ENCODE measurements at places on chromosomes 3 and 15. TPM values are rescaled to one million over a fixed set of nuclear protein-coding genes. Genes with fewer than 3 reads are reported as not detected.

DNA sequence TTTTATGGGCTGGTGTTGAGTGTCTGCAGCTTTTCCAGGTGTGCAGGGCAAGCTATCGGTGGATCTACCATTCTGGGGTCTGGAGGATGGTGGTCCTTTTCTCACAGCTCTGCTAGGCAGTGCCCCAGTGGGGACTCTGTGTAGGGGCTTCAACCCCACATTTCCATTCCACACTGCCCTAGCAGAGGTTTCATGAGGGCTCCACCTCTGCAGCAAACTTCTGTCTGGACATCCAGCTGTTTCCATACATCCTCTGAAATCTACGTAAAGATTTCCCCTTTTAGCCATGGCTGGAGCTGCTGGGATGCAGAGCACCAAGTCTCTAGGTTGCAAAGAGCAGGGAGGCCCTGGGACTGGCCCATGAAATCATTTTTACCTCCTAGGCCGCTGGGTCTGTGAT, 11.6 kb downstream of the RFX7 start:
- DNase-seq: no peak
- no peak overlapping the region for H3K4me3 ChIP-seq
- H3K4me1 ChIP-seq: no peaks in the 10 kb centered on the region

DNA sequence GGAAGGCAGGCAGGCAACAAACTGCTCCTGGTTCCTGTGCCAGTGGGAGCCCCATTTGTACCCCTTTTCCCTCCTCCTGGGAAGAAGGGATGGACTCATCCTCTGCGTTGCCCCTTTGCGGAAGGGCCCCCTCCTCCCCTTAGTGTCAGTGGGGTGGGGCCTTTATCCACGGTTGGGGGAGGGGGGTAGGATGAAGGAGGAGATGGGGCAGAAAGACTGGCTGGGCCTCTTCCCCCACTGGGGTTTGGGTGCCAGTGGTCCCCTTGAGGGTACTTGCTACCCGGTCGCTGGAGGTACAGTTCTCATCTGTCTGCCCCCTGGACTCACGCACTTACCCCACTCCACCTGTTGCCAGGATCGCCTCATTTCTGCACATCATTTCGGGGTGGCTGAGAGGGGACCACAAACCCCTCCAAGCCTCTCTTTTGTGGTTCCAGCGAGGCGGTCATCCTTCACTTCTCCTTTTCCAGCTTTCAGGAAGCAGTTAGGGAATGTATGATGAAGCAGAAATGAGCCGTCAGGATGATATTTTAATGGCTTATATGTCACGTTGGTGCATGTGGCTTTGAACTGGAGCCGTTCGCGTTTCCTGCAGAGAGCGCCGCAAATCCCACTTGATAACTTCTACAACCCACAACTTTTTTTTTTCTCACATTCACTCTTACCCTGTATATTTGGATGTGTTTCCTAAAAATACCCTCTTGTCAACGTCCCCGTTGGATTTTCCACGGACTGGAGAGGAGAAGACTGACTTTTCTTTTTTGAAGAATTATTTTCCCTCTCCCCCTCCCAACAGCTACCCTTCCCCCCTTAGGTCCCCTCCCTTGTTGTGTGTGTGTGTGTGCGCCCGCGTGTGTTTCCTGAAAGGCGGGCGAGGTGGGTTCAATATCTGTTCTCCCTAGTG, at the start of gene ZIC4:
TSS of gene ZIC4 (minus strand) at position 516 of the 904 bp plus-strand sequence. CDS start 3,746 bp downstream, outside the sequence.
- peaks cover 25% of the 10 kb centered on the region for H3K4me1 ChIP-seq
- no peak within 1 kb of the TSS for H3K27ac ChIP-seq
- DNase-seq: peak; percentile 57
- H3K36me3 ChIP-seq: no peaks in the 10 kb centered on the region
- H3K4me3 ChIP-seq: peak within 1 kb of the TSS; percentile 30

GATM gene
- total RNA-seq: 34.2 TPM

DNA sequence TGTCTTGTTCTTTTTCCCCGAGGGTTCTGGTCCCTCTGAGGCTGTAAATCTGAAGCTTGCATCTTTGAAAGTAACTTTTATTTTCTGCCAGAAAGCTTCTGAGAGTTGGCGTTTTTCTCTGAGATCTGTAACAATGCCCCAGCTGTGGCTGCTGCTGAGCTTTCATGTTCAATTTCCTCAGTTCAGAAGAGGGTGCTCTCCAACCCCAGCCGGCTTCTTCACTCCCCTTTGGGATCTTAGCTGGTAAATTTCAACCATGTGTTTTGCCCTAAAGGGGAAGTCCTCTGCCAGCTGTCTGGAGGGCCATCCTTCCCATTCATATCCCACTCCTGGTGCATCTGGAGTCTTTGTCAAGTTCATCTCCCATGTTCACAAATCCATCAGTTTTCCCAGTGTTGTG, 18.3 kb upstream of the CFAP100 start:
- peaks cover 25% of the 10 kb centered on the region for H3K4me1 ChIP-seq
- H3K36me3 ChIP-seq: no peaks in the 10 kb centered on the region
- H3K27me3 ChIP-seq: peaks cover 10% of the 10 kb centered on the region
- no peak overlapping the region for H3K4me3 ChIP-seq
- no peak overlapping the region for H3K27ac ChIP-seq

DNA sequence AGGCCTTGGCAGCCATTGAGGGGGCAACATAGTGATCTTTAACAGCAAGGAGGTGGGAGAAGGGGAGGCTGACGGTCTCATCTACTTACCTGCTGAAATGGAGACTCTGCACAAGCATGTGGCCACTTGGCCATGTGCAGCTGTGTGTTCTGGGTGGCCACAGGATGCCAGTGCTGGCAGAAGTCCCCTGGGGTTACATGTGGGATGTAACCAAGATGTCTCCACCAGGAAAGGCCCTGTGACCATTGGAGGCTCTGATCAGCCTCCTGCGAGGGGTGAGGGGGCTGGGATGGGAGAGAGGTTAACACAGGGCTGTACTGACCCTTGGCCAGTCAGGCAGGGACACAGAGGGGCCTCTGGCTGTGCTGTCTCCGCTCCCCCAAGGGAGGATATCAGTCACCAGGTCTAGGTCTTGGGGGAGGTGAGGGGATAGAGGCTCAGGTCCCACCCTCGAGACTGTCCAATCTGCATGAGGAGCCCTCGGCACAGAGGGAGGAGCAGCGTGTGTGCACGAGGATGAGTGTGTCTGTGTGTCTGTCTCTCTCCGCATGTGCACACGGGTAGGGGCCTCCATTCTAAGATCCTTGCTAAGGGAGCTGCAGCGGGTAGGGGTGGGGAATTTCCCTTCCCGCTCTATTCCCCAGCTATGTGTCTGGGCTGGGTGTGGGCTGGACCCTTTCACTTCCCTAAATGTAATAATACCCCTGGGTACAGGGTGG, 19.5 kb downstream of the PRKCD start:
- H3K27ac ChIP-seq: no peak overlapping the region
- no peak overlapping the region for H3K4me3 ChIP-seq
- peaks cover 69% of the 10 kb centered on the region for H3K36me3 ChIP-seq
- no peaks in the 10 kb centered on the region for H3K27me3 ChIP-seq
- no peak for DNase-seq
- peaks cover 10% of the 10 kb centered on the region for H3K4me1 ChIP-seq

GRCh38 chr15:67013696-67014095, 51.7 kb upstream of the SMAD3 start:
- peaks cover 6% of the 10 kb centered on the region for H3K4me1 ChIP-seq
- H3K27me3 ChIP-seq: no peaks in the 10 kb centered on the region
- no peak overlapping the region for H3K27ac ChIP-seq
- no peak overlapping the region for H3K4me3 ChIP-seq
- no peaks in the 10 kb centered on the region for H3K36me3 ChIP-seq

GRCh38 chr15:58931987-58932588, 1.4 kb downstream of the SLTM start:
- no peak for DNase-seq
- H3K4me1 ChIP-seq: peaks cover 47% of the 10 kb centered on the region
- peaks cover 22% of the 10 kb centered on the region for H3K36me3 ChIP-seq
- H3K4me3 ChIP-seq: peak overlapping the region; percentile 81
- H3K27ac ChIP-seq: peak overlapping the region; percentile 99

DNA sequence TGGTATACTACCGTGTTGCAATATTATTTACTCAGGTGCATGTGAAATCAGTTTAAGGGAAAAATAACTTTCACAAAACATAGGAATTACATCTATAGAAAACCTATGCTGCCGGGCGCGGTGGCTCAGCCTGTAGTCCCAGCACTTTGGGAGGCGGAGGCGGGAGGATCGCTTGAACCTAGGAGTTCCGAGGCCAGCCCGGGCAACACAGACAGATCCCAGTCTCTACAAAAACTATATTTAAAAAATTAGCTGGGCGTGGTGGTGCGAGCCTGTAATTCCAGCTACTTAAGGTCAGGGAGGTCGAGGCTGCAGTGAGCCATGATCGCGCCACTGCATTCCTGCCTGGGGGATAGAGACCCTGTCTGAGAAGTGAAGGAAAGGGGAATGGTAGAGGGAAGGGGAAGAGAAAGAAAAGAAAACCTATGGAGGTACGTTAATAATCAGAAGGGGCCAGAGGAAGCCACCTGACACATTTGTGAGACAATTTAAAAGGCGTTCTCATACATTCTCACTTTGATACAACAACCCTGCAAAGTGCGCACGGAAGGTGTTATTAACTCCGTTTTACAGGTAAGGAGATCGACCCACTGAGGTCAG, 456 bp upstream of the TMEM62 start:
- H3K27ac ChIP-seq: peak overlapping the region; percentile 93
- H3K4me1 ChIP-seq: peaks cover 20% of the 10 kb centered on the region
- DNase-seq: no peak
- H3K27me3 ChIP-seq: no peaks in the 10 kb centered on the region

DNA sequence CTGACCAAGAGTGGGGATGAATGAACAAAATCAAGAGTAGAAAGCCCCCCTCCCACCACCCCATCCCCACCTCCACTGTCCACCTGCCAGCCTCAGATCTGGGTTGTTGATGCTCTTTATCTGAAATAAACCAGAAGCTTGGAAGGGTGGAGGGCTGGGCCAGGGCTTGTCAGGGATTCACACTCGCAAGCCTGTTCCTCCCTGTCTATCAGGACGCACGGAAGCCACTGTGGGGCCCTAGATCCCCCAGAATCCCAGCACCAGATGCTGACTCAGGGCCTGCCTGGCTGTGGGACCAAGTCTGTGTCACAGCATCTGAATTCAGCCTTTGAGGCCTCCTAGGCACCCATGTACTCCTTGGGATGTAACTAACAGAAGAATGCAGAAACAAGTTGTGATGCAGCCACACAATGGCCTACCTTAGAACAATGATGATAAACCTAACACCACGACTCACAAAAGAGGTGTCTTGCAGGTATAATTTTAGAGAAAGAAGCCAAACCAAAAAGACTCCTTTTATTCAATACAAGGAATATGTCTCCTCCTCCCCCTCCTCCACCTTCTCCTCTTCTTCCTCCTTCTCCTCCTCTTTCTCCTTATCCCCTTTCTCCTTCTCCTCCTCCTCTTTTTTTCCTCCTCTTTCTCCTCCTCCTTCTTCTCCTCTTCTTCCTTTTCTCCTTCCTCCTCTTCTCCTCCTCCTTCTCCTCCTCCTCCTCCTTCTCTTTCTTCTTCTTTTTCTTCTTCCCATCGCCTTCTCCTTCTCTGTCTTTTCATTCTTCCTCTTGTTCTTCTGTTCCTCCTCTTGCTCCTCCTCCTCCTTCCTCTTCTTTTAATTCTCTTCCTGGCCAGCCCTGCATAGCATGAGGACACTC, 234.7 kb downstream of the PLCL2 start:
- H3K27ac ChIP-seq: no peak overlapping the region
- H3K36me3 ChIP-seq: no peaks in the 10 kb centered on the region
- no peaks in the 10 kb centered on the region for H3K4me1 ChIP-seq
- no peak overlapping the region for H3K4me3 ChIP-seq
- no peaks in the 10 kb centered on the region for H3K27me3 ChIP-seq

DNAJA4 gene
- 14.1 TPM for total RNA-seq

CCRL2 gene
- 1.7 TPM for total RNA-seq

DNA sequence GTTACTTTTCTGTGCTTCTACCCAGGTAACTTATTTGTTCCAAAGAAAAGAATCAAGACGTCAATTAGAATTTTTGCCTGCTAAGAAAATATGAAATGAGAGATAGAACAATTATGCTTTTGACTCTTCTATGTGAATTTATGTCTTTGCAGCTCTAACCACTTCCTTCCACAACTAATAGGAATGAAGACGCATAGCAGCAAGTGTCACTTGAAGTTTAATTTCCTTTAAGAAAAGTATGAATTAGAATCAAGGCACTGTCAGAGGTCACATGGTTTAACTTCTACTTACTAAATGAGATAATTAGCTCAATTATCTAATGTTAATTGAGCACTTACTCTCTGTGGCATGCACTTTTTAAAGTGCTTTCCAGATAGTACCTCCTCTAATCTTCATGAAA, 3.3 kb downstream of the WDR49 start:
- H3K4me1 ChIP-seq: peaks cover 13% of the 10 kb centered on the region
- no peaks in the 10 kb centered on the region for H3K27me3 ChIP-seq
- H3K27ac ChIP-seq: no peak overlapping the region

DNA sequence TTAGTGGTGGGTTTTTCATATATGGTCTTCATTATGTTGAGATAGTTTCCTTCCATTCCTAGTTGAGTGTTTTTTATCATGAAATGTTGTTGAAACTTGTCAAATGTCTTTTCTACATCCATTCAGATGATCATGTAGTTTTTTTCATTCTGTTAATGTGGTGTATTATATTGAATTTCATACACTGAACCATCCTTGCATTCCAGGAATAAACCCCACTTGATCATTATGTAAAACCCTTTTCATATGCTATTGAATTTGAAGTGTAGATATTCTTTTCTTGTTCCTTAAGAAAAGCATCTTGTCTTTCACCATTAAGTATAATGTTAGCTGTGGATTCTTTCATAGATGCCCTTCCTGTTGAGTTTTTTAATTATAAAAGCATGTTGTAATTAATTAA, 42.9 kb downstream of the PIAS1 start:
- no peak overlapping the region for H3K27ac ChIP-seq
- no peak for DNase-seq
- peaks cover 35% of the 10 kb centered on the region for H3K4me1 ChIP-seq
- no peaks in the 10 kb centered on the region for H3K27me3 ChIP-seq

- H3K4me1 ChIP-seq: no peaks in the 10 kb centered on the region
- DNase-seq: no peak
Measured at GRCh38 chr15:83090465-83090864, 17.0 kb upstream of the TM6SF1 start.

DNA sequence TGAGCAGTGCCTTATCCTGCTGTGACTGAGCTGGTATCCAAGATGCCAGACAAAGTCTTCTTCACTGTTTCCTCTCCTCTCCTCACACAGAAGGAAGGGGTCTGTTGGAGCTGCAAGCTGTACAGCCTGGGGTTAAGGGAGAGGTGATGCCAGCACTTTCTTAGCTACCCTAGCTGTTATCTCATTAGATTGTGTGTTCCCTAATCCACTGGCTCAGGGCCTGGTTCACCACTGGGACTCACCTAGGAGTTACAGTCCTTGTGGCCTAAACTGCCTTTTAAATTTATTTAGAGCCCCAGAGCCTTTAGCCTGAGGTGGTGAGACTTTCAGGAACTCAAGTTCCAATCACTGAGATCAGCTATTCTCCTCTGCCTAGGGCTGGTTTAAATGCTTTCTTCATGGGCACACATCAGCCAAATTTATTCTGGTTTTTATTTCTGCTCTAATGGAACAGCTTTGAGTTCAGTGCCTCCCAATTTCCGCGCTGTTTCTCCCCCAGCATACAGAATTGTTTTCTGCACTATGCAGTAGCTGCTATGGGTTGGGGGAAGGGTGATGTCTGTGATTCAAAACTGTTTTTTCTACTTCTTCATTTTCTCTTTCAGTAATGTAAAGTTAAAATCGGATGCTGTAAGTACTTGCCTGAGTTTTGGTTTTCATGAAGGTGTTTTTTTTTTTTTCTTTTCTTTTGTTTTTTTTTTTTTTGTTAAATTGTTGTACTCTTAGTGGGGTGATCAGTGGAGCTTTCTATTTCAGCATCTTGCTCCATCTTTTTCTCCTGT, 198.8 kb downstream of the DOCK3 start:
- H3K27ac ChIP-seq: no peak overlapping the region
- H3K27me3 ChIP-seq: no peaks in the 10 kb centered on the region
- no peak overlapping the region for H3K4me3 ChIP-seq
- DNase-seq: no peak

Data from esophagus muscularis mucosa (tissue), 4 donors.